ENCODE measurements at places on chromosomes 4 and X.

DNA sequence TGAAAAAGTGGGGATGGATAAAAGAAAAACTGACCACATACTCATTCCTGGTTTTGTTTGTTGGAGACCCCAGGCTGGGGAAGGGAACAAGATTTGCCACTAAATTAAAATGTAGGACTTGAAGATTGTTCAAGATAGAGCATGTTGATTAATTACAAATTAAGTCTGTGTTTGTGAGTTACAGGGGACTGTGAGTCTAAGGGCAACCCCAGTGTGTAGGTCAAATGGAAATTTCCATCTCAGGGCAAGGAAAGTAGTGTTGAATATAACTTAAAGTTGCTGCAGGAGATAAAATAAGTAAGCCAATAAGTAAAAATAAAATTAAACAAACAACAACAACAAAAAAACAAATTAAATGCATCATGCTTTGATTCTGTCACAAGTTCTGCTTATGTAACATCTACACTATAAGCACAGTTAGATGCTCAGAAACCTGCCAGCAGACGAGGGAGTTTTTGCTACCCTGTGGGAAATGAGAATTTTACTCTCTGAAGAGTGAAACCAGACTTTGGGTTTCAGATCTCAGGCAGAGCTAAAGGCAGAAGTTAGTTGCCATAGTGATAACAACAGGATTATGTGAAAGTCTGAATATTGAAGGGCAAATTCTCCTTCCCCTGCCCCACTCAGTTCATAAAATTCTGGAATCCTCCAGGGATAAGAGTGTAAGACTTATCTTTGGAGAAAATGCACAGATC is 352.3 kb downstream of the GRXCR1 start:
- no peak for DNase-seq

DNA sequence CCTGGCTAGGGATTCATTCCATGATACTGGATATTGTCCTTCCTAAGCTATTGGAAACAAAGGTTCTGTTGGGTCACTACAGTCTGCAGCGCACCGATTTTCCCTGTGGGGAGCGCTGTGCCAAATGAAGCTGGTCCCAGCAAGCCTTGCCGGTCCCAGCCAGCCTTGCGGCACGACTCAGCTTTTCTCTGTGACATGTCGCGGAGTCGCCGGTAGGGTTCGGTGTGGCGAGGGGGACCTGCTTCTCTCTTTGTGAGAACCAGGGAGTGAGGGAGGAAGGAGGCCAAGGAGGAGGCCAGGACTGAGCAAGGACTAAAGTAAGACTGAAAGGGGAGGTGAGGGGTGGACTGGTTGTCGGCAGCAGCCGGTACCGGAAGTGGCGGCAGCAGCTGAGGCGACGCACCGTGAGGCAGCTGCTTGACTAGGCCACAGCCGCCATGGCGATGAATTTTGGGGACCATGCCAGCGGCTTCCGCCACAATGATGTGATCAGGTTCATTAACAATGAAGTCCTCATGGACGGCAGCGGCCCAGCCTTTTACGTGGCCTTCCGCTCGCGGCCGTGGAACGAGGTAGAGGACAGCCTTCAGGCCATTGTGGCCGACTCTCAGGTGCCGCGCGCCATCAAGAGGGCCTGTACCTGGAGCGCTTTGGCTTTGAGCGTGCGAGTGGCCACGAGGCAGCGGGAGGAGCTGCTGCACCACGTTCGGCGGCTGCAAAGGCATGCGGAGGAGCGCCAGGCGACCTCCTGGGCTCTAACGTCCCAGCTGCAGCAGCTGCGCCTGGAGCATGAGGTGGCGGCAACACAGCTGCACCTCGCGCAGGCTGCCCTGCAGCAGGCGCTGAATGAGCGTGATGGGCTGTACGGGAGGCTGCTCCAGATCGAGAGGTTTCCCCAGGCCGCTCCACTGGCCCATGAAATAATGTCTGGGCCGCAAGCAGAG is at the start of gene TEX13D:
TSS of gene TEX13D (plus strand) at position 180 of the 944 bp plus-strand sequence. CDS start at position 438, 258 bp downstream.
- DNase-seq: no peak

- no peak for DNase-seq
Observed at GRCh38 chrX:94977986-94978385, 1304.0 kb downstream of the FAM133A start.

GRCh38 chr4:38857354-38858096 is 908 bp upstream of the TLR6 start:
- peak; percentile 87 for DNase-seq

DNA sequence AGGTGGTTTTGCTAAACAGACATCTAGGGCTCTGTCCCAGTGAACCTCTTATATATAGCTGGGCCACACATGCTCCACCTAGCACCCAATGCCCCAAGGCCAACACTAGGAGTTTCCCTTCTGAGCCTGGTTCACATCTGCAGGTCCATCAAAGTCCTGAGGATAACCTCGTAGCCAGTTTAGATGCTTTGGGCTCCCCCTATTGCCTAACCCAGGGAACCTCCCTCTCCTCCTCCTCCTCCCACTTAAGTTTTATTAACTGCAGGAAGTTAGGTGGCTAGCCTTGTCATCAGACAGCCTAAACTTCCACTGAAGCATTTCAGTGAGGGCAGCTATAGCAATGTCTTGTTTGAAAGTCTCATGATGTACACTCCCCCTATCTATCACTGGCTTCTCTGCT is 88.0 kb downstream of the GUCY2F start:
- DNase-seq: no peak
